CD4-positive, alpha-beta T cell treated with Interleukin-4 for 4 hours (primary cell): ENCODE measurements at places on chromosomes 12 and 14.
A peak's percentile ranks its signal among the peaks of the same experiment; 100 is the strongest.

GRCh38 chr14:64706593-64707193 is 2.5 kb downstream of the PLEKHG3 start:
- no peak for DNase-seq

- DNase-seq, result no peak
Observed at GRCh38 chr12:49683599-49684309, 23.5 kb downstream of the FMNL3 start.

DNA sequence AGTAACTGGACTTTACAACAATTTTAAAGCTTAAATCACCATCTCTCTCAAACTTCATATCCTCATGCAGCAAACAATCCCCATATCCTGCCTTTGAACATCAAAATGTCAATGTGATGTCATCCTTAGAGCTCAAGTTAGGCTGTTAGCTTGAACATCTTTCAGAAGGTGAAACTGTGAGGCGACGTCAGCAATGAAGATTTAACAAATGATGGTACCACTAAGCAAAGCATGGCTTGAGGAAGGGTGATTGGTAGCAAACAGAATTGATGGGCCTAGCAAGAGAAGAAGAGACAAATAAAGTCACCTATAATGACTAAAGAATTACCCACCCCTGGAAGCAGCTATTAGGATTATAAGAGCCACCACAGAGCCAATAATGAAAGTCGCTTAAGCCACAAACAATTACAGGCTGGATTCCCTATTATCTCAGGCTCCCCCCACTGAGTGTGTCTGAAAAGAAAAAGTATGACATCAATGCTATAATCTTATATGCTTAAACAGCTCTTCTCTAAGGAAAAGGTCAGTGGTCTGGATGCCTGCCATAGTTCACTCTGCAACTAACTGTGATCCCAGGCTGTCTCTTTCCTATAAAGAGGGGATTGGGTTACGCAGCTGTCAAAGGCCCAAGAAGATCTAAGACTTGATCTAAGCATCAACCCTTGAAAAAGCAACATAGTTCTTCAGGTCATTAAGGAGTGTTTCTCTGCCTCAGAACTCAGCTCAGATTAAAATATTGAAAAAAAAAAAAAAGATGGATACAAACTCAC is 18.1 kb downstream of the EGLN3 start:
- DNase-seq, result no peak

GRCh38 chr14:103518422-103519042 is 4.1 kb downstream of the CKB start:
- peak; percentile 36 for DNase-seq

- DNase-seq, result peak; percentile 37
Observed at GRCh38 chr12:4215229-4216186, 58.1 kb upstream of the CCND2 start.

DNA sequence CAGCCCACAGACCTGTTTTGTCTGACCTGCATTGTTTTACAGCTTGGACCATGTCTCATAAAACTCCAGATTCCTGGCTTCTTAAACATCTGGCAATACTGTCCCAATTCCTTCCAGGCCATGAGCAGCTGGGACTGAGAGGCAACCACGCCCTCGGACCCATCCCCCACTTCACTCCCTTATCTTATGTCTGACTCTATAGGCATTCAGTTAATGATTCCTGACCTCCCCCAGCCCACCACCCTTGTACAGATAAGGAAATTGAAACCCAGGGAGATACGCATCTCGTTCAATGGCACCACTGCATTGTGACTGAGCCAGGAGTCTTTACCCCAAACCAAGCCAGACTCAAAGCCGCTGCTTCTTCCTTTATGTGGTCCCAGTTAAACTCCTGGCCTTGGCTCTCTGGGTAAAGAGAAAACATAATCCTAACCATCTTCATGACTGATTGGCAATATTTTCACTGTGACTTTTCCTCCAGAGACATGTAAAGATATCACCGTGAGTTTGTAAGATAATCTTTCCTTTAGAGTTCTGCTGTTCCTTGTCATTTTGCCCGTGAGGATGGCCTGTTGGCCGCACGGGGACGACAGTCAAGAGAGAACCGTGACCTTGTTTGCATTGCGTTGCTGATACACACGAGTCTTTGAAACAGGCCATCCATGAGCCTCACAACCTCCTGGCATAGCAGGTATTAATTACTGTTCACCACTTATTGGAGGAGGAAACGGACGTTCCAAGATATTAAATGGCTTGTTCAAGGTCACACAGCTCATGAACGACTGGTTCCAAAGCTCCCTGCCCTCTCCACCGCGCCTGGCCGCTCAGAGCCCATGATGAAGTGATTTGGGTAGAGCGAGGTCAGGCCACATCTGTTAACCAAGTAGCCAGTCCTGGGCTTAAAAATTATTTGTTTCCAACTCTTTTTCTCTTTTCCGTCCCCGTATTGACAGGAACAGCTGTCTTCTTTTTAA is 39.4 kb downstream of the MAP1LC3B2 start:
- no peak for DNase-seq

DNA sequence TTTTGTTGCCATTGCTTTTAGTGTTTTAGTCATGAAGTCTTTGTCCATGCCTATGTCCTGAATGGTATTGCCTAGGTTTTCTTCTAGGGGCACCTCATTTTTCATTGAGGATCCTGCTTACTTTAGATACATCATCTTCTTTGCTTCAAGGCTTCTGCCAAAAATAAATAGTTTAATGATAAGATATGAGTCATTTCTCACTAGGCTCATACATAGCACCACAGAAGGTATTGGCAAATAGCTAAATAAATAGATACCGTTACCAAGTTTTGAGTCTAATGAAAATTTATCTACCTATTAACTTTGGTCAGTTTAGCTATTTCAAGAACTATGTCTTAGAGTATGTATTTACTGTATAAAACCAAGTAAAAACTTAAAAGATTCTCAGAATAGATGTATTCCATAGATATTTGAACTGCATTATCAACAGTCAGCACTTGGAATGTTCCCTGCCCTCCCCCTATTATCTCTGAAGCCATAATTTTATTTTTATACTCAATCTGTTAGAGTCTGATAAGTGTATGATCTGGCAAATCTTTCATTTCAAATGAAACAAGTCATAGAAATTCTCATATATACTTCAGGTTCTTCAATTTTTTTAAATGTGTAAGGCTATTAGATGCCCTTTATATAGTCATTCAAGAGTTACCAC is 310.2 kb downstream of the CCDC91 start:
- no peak for DNase-seq

- DNase-seq, result no peak
Observed at GRCh38 chr14:73888460-73888725, 1.7 kb downstream of the ZNF410 start.

GRCh38 chr12:89351489-89352241 is 636 bp downstream of the DUSP6 start:
- DNase-seq, result peak; percentile 21

GRCh38 chr14:56064513-56064912 is 53.7 kb upstream of the PELI2 start:
- no peak for DNase-seq

DNA sequence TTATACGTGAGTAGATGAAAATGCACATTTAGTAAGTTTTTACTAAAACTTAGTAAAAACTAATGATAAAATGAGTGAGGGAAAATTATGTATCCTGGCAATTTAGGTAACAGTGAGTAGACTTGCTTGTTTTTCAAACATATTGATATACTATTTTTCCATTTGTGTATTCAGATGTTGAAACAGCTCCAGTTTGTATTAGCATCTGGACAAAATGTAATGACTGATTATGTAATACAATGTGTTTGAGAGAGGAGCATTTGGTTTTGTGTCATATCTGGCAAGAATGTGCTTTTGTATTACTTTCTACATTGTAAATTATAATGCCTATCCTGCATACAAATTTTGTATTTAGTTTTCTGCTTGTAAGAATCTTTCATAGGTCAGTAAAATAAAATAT is 5.6 kb downstream of the CNOT2 start:
- no peak for DNase-seq
